ENCODE measurements at places on chromosomes 3 and 15. TPM values are rescaled to one million over a fixed set of nuclear protein-coding genes. Genes with fewer than 3 reads are reported as not detected.

Gene TMED3
- total RNA-seq = 40.1 TPM

Gene SNTN
- total RNA-seq = not detected

Gene ADCY5
- total RNA-seq = not detected

- no peaks in the 10 kb centered on the region for H3K36me3 ChIP-seq
- no peak overlapping the region for H3K4me3 ChIP-seq
- peaks cover 13% of the 10 kb centered on the region for H3K4me1 ChIP-seq
- H3K27me3 ChIP-seq = peaks cover 2% of the 10 kb centered on the region
These were observed 104.7 kb upstream of the TNIK start for GRCh38 chr3:171564748-171565480.

- no peak for DNase-seq
- H3K4me3 ChIP-seq = no peak overlapping the region
- no peaks in the 10 kb centered on the region for H3K36me3 ChIP-seq
- no peak overlapping the region for H3K27ac ChIP-seq
These were observed 7.2 kb upstream of the OTOL1 start for GRCh38 chr3:161489395-161489794.

GRCh38 chr3:111548756-111549155 is 6.8 kb downstream of the CD96 start:
- no peak for DNase-seq
- no peak overlapping the region for H3K4me3 ChIP-seq
- no peaks in the 10 kb centered on the region for H3K27me3 ChIP-seq
- H3K36me3 ChIP-seq = peaks cover 38% of the 10 kb centered on the region
- peaks cover 41% of the 10 kb centered on the region for H3K4me1 ChIP-seq
- H3K27ac ChIP-seq = no peak overlapping the region

DNA sequence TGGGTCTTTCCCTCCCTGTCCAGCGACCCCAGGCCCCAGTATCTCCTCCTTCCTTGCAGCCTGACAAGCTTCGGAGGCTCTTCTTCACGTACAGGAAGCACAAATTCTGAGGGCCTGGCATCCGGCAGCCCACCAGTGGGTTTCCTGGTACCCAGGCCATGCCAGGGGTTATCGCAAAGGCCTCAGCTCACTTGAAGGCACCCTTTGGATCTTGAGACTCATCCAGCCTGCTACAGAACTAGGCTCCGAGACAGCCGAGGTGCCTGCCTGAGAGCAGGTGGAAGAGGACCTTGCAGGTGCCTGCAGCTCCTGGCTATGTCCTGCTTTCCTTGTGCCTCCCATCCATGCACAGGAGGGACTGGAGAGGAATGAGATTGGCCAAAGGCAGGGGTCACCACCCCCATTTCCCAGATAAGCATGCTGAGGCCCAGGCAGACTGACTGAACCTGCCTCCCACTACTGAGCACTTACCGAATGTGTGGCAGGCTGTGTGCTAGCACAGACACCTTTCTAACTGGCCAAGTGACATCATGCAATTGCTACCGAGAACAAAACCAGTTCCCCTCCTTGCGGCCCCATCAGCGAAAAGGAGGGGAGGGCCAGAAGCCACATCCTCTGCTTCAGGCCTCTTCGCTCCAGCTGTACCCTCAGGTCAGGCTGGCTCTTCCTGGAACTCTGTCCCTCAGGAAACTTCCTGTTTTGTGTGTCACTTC is 11.2 kb downstream of the SH2D7 start:
- no peaks in the 10 kb centered on the region for H3K36me3 ChIP-seq
- peak overlapping the region; percentile 87 for H3K27ac ChIP-seq

GRCh38 chr15:27648359-27648758 is 450.8 kb downstream of the OCA2 start:
- H3K4me3 ChIP-seq = no peak overlapping the region
- no peak overlapping the region for H3K27ac ChIP-seq
- H3K36me3 ChIP-seq = no peaks in the 10 kb centered on the region
- DNase-seq = no peak
- no peaks in the 10 kb centered on the region for H3K27me3 ChIP-seq
- no peaks in the 10 kb centered on the region for H3K4me1 ChIP-seq

DNA sequence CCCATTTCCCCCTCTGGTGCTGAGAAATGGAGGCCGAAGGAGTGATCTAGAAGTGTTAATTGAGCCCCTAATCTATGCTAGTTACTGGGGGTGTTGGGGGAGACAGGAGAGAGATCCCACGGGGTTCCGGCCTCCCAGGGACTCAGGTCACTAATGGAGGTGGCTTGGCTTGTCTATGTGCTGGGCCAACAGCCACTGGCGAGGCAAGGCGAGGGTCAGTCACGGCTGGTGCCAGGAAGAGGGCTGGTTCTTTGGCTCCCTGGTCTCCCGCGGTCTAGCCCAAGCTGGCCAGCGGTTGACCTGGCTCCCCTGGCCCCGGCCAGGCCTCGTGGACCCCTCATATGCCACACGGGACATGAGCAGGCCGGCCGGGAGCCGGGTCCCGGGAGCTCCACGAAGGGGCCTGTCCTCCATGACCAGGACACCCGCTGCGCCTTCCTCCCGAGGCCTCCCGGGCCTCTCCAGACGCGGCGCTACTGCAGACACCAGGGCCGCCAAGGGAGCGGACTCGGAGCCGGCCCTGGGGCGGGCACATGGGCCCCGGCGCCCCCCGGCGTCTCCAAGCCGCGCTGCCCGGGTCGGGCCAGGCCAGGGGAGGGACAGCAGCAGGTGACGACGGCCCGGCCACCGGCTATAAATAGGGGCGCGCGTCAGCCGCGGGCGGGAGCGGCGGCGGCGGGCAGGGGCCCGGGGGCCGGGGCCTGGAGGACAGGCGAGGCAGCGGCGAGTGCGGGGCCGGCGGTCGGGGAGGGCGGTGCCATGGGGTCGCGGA is at the start of gene ALPK3:
Gene ALPK3, plus strand, starts transcription at position 663 of the 772 bp plus-strand sequence. Its CDS starts 97 bp downstream, at position 760.
- DNase-seq = no peak
- no peak within 1 kb of the TSS for H3K4me3 ChIP-seq
- H3K4me1 ChIP-seq = peaks cover 8% of the 10 kb centered on the region
- H3K36me3 ChIP-seq = no peaks in the 10 kb centered on the region
- peaks cover 9% of the 10 kb centered on the region for H3K27me3 ChIP-seq

DNA sequence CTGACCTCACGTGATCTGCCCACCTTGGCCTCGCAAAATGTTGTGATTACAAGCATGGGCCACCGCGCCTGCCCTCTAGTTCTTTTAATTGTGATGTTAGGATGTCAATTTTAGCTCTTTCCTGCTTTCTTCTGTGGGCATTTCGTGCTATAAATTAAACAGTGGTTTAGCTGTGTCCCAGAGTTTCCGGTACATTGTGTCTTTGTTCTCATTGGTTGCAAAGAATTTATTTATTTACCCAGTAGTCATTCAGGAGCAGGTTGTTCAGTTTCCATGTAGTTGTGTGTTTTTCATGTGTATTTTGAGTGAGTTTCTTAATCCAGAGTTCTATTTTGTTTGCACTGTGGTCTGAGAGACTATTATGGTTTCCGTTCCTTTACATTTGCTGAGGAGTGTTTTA is 30.1 kb downstream of the MYRIP start:
- peaks cover 8% of the 10 kb centered on the region for H3K27me3 ChIP-seq
- H3K4me3 ChIP-seq = no peak overlapping the region
- H3K36me3 ChIP-seq = no peaks in the 10 kb centered on the region
- H3K27ac ChIP-seq = no peak overlapping the region

DNA sequence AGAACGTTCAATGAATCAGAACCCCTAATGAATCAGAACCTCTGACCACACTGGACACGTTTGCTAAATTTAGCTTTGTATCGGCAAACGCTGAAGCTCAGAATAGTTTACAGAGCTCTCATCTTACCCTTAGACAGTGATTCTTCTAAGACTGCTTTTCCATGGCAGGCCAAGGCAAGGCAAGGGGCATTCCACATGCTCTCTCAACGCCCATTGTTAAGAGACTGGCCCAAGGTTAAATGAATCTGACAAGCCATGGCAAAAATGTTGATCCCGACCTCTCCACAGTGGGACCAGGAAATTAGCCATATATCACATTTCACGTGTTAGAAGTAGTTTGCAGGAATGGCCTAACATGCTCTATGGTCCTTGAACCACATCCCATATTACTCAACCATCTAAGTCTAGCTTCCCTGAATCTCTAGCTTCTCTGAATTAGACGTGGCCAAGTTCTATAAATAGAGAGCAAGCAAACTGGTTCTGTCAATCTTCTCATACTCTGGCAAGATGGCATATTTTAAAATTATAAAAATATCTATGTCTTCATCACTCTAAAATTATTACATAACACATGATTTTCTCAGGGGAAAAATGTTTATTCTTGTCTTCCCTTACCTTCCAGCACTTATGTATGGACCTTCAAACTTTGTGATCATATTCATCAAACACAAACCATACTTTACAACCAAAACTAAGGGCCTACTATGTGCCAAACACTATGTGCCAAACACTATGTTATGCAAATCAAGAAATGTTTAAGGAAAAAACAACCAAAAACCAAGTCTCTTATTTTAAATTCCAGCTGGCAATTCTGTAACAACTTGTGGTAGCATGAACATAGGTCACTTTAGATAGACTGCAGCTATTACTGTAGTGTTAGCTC is 54.3 kb downstream of the AAGAB start:
- peaks cover 49% of the 10 kb centered on the region for H3K36me3 ChIP-seq
- no peak for DNase-seq
- no peak overlapping the region for H3K4me3 ChIP-seq
- H3K27me3 ChIP-seq = no peaks in the 10 kb centered on the region
- peaks cover 5% of the 10 kb centered on the region for H3K4me1 ChIP-seq
- H3K27ac ChIP-seq = no peak overlapping the region

DNA sequence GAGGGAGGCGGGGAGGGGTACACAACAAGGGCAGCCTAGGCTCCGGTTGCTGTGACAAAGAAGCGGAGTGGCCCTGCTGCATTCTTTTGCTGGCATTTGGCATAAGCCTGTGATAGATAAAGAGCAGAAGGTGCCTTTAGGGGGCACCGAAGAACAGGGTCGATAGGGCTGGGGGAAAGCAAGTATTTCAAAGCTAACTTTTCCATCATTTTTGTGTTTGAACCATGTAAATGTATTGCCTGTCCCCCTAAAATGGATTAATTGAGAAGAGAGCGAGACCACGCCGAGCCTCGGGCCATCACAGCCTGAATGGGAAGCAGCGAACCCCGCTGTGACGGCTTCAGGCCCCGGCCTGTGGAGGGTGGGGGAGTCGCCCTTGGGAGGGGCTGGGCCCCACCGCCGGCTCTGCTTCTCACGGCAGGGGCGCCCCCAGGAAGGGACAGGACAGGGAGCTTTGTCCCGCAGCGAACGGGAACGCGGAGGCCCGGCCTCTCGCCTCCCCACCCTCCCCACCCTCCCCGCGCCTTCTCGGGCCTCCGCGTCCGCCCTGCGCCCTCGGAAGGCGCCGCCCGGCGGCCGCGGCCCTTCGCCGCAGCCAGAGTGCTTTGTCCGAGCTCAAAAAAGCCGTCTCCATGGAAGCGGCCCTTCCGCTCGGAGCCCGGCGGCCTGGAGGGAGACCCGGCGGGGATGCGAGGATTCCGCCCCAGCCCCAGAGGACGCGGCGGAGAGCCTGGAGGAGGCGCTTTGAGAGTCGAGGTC is 32.4 kb upstream of the ALDH1L1 start:
- no peak for DNase-seq
- no peak overlapping the region for H3K4me3 ChIP-seq
- H3K27me3 ChIP-seq = peaks cover 52% of the 10 kb centered on the region
- H3K4me1 ChIP-seq = peaks cover 1% of the 10 kb centered on the region
- no peaks in the 10 kb centered on the region for H3K36me3 ChIP-seq

DNA sequence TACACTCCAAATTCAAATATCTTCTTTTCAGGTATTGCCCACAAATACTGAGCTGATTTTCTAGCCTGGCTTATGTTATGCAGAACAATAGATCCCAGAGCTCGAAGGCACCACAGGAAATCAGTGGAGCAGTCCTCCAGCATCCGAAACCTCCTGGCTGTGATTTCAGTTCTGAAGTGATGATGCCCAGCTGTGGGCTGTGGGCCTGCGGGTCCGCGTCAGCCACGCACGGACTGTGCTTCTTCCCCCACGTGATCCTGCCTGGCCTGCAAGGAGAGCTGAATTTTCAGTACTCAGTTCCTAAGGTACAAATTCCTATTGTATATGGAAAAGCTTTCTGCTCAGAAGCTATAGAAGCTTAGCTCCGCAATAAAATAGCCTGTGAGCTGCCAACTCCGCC is 96.2 kb downstream of the OCA2 start:
- H3K36me3 ChIP-seq = no peaks in the 10 kb centered on the region
- no peak for DNase-seq
- H3K4me1 ChIP-seq = no peaks in the 10 kb centered on the region
- no peak overlapping the region for H3K4me3 ChIP-seq
- H3K27me3 ChIP-seq = no peaks in the 10 kb centered on the region

DNA sequence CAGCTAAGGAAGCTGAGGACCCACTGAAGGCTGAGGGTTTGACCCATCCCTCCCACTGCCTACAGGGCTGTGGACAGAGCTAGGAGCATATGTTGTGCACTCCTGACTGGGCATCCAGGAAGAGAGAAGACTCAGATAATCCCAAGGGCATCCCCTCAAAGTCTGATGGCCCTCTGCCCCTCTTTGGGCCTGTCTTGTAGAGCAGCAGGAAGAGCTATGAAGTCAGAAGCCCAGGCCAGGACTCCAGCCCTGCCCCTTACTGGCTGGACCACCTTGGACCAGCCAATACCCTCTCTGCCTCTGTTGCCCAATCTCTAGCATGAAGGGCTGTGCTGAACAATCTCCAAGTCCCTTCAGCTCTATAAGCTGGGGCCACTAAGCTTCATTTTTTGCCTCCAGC is 210.8 kb downstream of the RPLP1 start:
- peaks cover under 1% of the 10 kb centered on the region for H3K27me3 ChIP-seq
- no peaks in the 10 kb centered on the region for H3K36me3 ChIP-seq
- H3K4me3 ChIP-seq = no peak overlapping the region
- DNase-seq = no peak
- peaks cover 28% of the 10 kb centered on the region for H3K4me1 ChIP-seq

- no peak overlapping the region for H3K27ac ChIP-seq
- H3K36me3 ChIP-seq = no peaks in the 10 kb centered on the region
- DNase-seq = no peak
These were observed 32.4 kb downstream of the FRMD4B start for GRCh38 chr3:69353503-69353902.

- H3K4me3 ChIP-seq = no peak overlapping the region
- peaks cover 8% of the 10 kb centered on the region for H3K4me1 ChIP-seq
- H3K27me3 ChIP-seq = peaks cover 16% of the 10 kb centered on the region
- no peak for DNase-seq
- H3K36me3 ChIP-seq = no peaks in the 10 kb centered on the region
- no peak overlapping the region for H3K27ac ChIP-seq
These were observed 8.9 kb upstream of the CSPG4 start for GRCh38 chr15:75721480-75721922.

DNA sequence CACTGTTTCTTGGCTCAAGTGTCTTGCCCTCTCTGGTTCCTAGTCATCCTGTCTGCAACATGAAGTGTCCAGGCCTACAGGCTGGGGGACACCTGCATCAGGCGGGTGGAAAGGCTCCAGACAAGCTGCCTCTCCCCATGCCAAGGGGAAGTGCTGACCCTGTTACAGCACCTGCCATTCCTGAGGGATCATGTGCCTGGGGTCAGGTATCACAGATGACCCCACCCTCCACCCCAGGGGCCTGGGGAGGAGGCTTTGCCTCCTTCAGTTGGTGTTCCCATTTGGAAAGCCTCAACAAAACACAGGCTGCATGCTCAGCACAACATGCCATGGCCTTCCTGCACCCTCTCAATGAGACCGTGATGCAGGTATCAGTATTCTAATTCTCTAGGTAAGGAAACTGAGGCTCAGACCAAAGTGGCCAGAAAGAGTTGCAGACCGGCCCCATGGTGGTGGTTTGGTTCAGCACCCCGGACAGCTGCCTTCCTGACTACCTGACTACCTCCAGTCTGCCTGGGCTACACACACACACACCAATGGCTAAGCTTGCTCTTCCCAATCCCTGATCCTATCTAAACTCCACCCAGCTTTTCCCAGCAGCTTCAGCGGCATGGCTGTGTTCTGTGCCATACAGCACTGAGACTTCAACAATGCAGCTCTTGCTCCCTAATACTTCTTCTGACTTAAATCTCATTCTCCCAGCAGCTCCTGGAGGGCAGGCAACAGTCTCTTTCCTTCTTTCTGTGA is 69.7 kb upstream of the LINGO1 start:
- no peaks in the 10 kb centered on the region for H3K36me3 ChIP-seq
- no peaks in the 10 kb centered on the region for H3K4me1 ChIP-seq
- no peak overlapping the region for H3K4me3 ChIP-seq
- DNase-seq = peak; percentile 49

All from activated CD8-positive, alpha-beta T cell treated with anti-CD3 and anti-CD28 coated beads for 36 hours (primary cell).